ENCODE measurements at places on chromosomes 7 and 10.

- no peak for DNase-seq
These were observed 98.0 kb upstream of the GATA3 start for GRCh38 chr10:7956508-7956907.

GRCh38 chr7:145875267-145875666 is 241.3 kb upstream of the CNTNAP2 start:
- DNase-seq = no peak

GRCh38 chr7:155808549-155809331 is 3.5 kb downstream of the SHH start:
- no peak for DNase-seq

DNA sequence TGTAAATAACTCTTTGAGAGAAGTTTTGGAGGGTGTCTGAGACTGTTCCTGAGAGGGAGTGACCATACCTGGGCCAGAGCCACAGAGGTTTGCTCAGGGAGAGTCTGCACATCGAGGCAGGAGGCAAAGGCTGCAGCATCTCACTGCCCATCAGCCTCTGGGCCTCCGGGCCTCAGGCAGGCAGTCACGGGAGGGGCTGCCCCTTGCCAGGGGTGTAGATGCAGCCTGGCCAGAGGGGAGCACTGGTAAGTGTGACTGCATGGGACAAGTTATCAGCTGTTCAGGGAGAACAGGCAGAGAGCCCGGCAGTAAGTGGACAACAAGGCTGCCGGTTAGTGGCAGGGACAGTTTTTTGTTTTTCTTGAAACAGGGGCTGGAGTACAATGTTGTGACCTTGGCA is 55.9 kb downstream of the ZNF467 start:
- no peak for DNase-seq

- no peak for DNase-seq
These were observed 43.3 kb upstream of the CNNM1 start for GRCh38 chr10:99285881-99286280.

- DNase-seq = no peak
These were observed 179.2 kb upstream of the NAMPT start for GRCh38 chr7:106463851-106464611.

- DNase-seq = no peak
These were observed 38.0 kb downstream of the UNC5B start for GRCh38 chr10:71250405-71250804.

GRCh38 chr7:87100326-87100725 is 40.9 kb upstream of the ELAPOR2 start:
- no peak for DNase-seq

DNA sequence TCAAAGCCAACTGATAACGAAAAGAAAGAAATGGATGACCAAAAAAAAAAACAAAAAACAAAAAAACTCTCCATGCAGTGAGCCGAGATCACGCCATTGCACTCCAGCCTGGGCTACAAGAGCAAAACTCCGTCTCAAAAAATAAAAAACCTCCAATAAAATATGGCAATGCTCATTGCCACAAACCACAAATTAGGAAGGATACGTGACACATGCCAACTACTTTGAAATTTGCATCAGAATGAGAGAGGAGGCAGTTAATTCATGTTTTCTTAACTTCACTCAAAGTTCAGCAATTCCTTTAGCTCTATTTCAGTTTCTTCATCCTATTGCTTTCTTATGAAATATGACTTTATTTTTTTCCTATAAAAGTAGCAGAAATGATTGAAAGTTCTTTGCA is 398.1 kb upstream of the C7orf33 start:
- DNase-seq = no peak

- no peak for DNase-seq
These were observed 40.2 kb downstream of the WDR11 start for GRCh38 chr10:120891365-120891764.

DNA sequence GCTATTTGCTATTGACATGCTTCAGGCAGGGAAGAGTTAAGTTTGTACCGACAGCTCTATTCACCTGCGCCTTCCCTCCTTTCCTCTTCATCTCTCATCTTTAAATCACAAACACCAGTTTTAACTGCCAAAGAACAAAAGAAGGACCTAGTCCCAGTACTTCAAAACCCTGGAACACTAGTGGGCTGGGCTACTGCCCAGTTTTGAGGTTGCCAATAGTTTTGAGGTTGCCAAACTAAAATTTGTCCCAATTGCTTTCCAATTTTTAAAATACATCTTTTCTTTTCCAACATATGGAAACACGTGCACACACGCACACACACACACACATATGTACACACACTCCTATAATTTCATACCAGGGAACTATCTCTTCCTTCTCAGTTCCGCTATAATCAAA is 130.6 kb upstream of the SLC26A5 start:
- DNase-seq = no peak

- no peak for DNase-seq
These were observed 67.1 kb upstream of the MAGI2 start for GRCh38 chr7:79520543-79520942.

GRCh38 chr10:63103971-63104409 is 29.1 kb upstream of the NRBF2 start:
- peak; percentile 7 for DNase-seq

DNA sequence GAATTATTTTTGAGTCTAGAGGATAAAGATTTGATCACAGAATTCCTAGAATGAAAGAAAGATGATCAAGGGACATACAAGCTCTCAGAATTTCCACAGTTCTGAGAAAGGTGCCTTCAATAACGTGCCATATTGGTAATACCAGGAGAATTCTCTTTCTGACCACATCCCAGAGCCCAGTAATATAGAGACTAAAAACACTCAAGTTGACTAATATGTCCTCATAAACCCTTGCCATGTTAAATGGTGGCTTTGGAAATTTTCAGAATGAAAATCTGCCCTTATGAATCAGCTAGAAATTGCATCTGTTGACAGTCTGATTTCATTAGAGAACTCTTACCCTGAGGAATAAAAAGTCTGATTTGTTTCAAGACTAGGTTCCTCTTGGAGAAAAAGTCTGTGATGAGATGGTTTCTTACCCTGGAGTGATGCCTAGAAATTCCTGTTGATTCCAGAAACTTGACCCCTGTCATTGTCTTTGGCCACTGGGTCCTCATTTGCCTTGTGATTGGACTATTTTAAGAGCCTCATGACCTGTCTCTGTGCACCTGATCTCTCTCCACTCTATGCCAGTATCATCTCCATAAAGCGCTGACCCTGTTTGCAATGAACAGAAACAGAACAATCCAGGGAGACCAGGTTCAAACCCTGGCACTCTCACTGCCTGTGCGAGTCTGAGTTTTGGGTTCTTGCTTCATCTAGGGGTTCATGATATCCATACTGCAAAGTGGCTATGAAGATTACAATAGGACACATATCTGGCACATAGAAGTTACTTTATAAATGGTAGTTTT is 3.3 kb downstream of the IL2RA start:
- DNase-seq = no peak

DNA sequence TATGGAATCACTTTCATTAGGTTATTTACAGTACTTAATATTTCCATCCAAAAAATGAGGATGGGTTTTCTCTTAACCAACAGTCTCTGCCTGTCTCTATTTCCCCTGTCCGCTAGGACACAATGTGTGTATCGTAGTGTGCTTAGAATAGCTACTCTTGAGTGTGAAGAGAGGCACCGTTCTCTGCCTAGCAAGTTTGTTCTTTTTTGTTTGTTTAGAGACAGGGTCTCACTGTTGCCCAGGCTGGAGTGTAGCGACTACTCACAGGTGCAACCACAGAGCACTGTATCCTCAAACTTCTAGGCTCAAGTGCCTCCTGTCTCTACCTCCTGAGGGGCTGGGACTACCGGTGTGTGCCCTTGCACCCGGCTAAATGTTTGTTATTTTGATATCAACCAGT is 121.9 kb downstream of the ANK3 start:
- no peak for DNase-seq

GRCh38 chr7:79410345-79410744 is 43.1 kb downstream of the MAGI2 start:
- no peak for DNase-seq

DNA sequence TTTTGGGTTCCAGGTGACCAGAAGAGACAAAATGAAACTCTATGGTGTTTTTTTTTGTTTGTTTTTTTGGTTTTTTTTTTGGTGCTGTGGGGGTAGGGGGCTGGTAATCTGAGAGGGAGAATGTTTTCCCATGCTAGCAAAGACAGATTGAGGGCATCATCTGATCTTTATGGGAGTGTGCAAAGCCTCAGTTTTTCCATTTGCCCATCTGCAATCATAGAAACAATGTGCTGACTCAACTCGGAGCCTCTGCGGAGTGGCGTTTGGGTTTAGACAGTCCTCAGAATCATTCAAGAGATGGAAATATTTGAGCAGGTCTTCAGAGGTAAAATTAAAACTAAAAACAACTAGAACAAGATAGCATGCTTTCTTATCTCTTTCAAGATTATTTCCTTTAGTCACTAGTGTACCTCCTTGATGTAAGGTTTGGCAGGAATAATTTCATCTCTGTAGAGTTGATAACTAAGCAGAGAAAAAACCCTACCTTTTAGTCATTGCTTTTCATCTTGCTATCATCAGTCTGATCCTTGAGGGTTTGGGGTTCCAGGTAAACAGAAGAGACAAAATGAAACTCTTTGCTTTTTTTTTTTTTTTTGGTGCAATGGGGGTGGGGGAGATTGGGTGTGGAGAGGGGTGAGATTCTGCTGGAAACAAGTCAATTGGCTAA is 18.0 kb downstream of the CNNM2 start:
- no peak for DNase-seq

- no peak for DNase-seq
These were observed 9.2 kb upstream of the LRRN3 start for GRCh38 chr7:111081546-111082267.

- no peak for DNase-seq
These were observed 86.0 kb downstream of the SLC37A3 start for GRCh38 chr7:140312141-140312846.

- DNase-seq = no peak
These were observed 114.0 kb downstream of the GRID1 start for GRCh38 chr10:86252556-86252955.

- no peak for DNase-seq
These were observed 14.5 kb downstream of the ZCCHC24 start for GRCh38 chr10:79430936-79431335.

GRCh38 chr7:74481458-74482196 is 27.9 kb downstream of the GTF2IRD1 start:
- no peak for DNase-seq

DNA sequence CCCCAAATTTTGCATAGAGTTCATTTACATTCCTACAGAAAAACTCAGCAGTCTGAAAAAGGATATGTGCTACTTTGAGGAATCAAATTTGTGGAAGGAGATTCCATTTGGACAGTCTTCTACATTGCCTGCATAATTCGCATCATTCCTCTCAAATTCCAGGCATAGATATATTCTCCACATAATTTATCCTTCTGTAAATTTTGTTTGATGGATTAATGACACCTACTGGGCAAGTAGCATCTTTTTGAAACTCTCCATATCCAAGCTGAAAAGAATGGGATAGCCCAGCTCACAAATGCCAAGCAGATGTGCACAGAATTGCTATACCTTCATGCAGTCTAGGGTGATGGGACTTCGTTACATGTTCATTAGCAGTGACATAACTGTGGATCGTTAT is 515.3 kb downstream of the AUTS2 start:
- no peak for DNase-seq

DNA sequence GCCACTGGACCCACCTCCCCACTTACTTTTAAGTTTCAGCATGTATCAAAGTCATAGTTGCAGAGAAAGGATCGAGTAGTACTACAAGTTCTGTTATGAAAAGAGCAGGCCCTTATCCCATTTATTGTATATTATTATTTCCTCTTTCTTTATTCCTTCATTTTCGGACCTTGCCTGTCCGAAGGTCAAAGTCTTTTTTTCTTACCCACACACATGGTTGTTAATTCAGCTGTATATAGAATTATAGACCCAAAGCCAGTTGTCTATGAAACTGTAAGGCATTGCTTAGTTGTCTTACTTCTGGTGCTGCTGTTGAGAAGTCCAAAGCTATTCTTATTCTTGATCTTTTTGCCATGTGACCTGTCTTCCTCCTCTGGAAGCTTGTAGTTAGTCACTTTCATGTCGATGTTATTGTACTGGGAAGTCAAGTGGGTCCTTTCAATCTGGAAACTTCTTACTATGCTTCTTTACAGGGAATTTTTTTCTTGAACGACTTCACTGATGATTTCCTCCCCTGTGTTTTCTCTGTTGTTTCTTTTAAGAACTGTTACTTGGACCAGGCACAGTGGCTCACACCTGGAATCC is 8.3 kb downstream of the NUDT5 start:
- DNase-seq = no peak

GRCh38 chr10:119502209-119502608 is 40.3 kb downstream of the RGS10 start:
- peak; percentile 35 for DNase-seq

- DNase-seq = no peak
These were observed 37.9 kb downstream of the ELFN1 start for GRCh38 chr7:1707756-1708595.

- no peak for DNase-seq
These were observed 40.4 kb downstream of the AP5Z1 start for GRCh38 chr7:4815609-4816418.

GRCh38 chr10:132746801-132747625 is 38.9 kb downstream of the NKX6-2 start:
- no peak for DNase-seq

DNA sequence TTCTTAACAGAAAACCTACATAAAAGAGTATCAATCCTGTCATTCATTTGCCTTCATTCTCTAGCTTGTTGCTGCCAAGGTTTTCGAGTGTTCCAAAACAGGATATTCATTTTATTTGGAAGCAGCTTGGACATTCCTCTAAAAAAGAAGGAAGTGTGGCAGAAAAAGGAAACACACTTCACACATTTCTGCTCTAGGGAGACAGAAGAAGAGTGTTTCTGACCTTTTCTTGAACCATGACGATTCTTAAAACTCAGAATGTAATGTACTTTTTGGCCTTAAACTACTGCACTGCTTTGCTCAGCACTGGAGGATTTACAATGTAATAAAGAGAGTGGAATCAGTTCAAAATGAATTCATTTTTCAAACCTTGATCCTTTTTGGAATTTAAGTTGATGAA is 81.3 kb downstream of the SEMA3A start:
- no peak for DNase-seq

DNA sequence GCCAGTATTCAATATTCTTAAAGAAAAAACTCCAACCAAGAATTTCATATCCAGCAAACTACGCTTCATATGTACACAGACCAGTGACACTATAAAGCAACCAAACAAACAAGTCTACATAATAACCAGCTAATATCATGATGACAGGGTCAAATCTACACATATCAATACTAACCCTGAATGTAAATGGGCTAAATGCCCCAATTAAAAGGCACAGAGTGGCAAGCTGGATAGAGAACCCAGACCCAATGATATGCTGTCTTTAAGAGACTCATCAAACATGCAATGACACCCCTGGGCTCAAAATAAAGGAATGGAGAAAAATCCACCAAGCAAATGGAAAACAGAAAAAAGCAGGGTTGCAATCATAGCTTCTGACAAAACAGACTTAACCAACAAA is 218.1 kb upstream of the NFE2L3 start:
- no peak for DNase-seq

GRCh38 chr10:116126954-116127695 is 145.9 kb downstream of the GFRA1 start:
- DNase-seq = no peak

- no peak for DNase-seq
These were observed 104.5 kb downstream of the NRCAM start for GRCh38 chr7:108351729-108352131.

- DNase-seq = no peak
These were observed 305.1 kb upstream of the PITRM1 start for GRCh38 chr10:3477683-3478082.

- no peak for DNase-seq
These were observed 25.8 kb downstream of the PTTG1IP2 start for GRCh38 chr7:90495241-90495640.

GRCh38 chr10:94085766-94086437 is 92.2 kb downstream of the PLCE1 start:
- DNase-seq = no peak

GRCh38 chr10:76444034-76444800 is 1012.8 kb downstream of the LRMDA start:
- DNase-seq = no peak
